Stimulated activated CD4-positive, alpha-beta T cell treated with anti-CD3 and anti-CD28 coated beads, TNF-alpha, amount 100 ng/mL, for 1 hour (primary cell): ENCODE measurements at places on chromosomes 2 and 18.

DNA sequence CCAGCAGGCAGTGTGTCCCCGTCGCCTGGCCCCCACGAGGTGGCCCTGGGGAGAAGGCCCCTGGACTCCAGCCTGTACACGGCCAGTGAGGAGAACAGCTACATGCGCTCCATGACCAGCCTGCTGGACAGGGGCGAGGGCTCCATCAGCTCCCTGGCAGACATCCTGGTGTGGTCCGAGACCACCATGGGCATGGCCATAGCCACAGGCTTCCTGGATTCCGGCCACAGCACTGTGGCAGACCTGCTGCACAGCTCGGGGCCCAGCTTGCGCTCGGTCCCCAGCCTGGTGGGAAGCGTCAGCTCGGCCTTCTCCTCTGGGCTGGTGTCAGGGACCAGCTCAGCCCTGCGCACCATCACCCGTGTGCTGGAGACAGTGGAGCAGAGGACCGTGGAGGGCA is 1.0 kb downstream of the TEX44 start:
- DNase-seq, result no peak

DNA sequence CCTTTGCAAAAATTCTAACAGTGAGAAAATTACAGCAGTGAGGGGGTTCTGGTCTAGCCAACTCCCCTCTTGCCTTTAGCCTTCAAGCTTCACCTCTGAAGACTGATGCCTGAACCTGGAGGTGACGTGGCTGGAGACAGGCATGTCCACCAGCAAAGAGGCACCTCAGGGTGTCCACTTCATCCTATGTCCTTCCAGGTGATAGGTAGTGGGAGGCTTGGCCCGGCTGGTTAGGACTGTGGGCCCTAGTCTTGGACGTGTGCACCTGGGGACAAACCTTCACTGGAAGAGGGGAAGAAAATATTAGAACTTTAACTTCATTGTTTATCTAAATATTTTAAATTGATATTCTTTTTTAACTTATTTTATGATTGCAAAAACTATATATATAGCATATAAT is 35.5 kb upstream of the EDAR start:
- no peak for DNase-seq

DNA sequence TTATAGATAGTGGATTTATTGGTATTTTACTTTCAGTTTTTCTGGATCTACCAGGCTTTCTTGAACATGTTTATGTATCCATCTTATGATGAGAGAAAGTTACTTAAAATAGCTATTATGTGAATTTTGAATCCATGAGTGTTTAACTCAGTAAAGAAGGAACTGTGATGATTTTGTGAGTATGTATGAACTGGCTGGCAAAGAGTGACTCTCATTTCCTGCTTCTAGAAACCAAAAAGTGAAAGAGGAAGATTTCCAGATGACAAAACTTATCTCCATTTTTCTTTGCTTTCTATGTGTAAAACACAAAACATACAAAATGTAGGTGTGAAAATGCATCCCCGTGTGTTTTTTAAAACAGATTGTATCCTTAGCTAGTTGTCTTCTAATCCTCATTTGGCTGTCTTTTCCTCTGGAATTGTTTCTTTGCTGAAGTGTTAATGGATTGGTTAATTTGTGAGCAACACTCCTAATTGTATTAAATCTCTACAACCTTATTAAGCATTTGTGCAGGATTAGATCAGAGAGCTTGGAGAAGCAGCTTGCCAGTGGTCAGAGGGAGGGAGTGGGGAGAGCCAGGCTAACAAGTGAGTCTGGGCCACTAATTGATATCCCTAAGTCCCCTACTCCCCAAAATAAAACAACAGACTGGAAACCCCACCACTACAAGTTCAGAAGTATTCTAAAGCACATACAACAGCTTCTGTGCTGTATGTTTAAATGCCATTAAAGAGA is 23.9 kb downstream of the PTPRM start:
- DNase-seq, result no peak

DNA sequence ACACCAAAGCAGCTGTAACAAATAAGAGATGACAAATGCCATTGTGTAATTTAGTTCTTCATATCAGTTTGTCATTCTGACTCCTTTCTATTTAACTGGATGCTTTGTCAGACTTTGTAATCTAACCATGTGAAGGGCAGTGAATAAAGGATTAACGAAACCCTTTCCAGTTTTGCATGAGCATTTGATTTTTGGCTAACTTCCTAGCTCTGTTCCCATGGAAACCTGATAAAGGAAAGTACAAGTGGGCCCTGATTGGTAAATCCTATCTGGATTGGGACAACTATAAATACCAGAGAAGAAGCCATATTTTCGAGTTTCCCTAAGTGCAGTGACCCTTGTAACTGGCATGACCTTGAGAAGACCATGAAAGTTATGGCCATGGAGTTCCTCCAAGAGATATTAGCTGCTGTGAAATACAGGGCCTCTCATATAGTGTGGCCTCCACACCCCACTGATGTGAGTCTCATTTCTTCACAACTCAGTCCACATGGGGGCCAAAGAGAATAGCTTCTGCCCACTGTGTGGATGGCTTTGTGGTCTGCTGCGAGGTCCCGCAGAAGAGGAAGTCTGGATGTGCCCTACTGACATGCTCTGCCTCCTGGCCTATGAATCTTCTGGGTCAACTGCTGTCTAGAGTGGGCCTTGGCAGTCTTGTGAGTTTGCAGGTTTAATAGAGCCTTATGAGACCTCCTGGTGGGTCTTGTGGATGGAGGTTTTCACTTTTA is 38.2 kb upstream of the CYP1B1 start:
- no peak for DNase-seq

DNA sequence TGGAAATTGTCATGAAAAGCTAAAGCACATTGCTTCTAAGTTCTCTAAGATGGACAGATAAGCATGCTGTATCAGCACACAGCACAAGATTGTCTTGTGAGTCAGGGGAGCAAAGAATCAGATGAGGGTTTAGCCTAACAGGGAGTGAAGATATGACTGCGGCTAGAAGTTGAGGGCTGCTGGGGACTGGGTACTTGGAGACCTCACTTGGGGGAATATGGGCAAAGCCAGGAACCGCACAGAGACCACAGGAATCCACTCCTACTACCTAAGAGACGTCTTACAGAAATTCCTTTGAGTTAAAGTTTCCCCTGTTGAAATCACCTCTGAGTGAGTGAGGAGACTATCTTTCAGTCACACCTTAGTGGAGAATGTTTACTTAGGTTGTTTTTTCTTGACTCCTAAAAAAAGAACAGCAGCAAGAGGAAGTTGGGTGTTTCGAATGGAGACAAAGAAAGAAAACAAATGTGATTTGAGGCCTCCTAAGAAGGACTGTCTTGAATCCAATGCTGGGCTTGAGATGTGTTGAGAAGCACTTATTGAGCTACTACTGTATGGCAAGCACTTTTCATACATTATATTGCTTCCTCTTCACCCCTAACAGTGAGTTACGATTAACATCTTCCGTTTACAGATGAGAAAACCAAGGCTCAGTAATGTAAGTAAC is 100.7 kb downstream of the ANKRD44 start:
- no peak for DNase-seq

DNA sequence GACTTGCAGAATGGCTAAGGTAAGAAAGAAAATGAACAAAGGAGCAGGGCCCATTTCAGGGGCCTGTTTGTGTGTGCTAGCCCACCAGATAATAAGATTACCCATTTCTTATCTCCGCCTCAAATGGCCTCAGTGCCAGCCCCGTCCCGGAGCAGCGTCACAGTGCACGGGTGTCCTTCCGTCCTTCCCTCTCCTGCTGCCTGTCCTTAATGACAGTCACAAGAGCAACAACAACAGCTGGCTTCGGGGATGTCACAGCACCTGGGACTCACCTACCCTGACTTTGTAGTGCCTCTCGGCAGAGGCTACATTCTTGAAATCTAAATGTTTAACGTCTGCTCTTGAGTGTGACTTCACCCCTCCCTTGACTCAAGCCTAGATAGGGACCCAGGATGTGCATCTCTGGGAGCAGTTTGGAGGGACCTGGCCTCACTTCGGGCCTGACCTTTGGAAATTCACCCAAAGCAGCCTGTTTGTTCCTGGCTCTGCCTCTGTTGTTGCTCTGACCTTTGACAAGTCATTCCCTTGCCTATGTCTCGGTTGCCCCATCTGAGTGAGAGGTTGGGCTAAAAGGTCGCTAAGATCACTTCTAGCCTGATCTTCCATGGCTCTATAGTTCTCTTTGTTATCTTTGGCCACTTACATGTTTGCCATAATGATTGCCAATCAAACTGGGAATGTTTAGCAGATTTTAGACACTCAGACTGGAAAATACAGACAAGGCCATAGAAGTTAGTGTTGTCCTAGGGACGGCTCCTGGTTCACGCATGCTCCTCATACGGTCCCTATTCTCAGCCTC is 122.5 kb downstream of the KLHL29 start:
- DNase-seq, result no peak

DNA sequence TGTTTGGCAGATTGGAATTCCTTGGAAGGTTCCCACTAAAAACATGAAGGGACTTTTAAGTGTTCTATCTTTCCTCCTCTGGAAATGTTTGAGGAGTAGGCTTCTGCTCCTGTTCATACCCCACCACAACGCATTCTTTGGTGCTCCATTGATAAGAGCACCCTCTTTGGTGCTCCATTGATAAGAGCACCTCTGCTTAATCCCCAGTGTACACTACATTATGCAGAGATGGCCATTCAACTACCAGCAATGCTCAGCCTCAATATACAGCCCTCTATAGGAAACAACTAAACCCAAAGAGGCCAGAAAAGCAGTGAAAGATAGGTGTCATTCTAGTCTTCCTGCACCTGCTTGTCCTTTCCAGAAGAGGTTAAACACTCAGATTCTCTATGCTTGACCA is 1.8 kb upstream of the CHAC2 start:
- no peak for DNase-seq

DNA sequence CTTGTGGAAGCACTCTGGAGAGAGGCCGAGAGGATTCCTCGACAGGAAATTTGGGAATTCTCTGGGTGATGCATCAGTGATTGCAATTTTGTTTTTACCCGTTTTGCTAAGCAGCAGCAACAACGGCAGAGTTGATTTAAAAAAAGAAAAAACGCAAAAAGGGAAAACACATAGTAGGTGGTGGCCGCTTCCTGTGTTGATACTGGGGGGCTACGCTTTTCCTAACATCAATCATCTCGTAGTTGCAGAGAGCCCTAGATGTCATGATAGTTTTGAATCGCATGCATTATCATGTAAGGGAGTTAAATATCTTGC is 271 bp upstream of the RBM43 start:
- no peak for DNase-seq

DNA sequence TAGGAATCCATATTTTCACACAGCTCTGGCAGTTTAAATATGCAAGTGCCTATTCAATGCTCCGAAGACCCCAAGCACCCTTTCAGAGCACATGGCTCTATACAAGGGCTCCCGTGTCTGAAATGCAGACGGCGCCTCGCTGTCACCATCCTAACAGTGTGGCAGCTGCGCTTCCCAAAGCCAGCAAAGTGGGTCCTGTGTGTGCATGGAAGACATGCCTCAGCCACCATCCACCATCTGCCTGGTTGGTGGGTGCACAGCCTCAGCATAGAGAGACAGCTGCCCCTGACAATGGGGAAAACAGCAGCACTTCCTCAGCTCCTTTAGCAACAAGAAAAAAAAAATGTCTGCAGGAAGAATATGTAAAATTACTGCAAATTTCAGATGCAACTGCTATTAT is 218.1 kb downstream of the SP3 start:
- DNase-seq, result no peak

GRCh38 chr2:85812094-85812735 is 58.4 kb downstream of the ATOH8 start:
- no peak for DNase-seq

GRCh38 chr2:144559681-144560080 is 39.8 kb upstream of the ZEB2 start:
- DNase-seq, result no peak

DNA sequence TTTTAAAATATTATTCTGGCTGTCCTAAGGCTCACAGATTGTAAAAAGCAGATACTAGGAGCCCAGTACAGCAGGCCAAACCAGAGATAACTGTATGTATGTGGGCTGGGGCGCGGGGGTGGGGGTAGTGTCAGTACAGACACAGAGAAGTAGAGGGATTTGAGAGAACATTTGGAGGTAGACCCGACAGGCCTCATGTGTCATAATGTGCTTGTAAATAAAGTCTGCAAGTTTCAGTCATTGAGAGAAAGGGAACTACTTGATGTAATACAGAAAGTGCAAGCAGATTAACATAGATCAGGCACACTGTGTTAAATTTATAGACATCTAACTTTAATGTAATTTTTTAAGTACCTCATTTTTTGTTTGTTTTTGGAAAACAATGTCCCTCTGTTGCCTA is 7.4 kb upstream of the POLI start:
- peak; percentile 42 for DNase-seq

GRCh38 chr2:10433947-10434885 is 13.9 kb downstream of the ODC1 start:
- DNase-seq, result no peak

DNA sequence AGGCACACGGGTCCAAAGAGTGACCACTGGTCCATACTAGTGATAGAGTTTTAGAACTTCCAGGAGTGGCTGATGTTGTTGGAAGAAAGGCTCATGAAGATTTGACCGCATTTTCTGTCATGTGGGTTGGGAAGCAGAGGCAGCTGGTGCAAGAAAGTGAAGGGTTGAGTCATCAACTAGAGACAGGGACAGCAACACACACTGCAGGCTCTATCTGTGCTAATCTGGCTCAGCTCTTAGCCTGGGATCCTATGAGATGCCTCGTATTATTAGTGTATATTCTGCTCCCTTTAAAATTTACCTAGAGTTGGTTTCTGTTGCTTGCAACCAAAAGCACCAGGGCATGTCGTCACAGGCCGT is 2.5 kb upstream of the SH3RF3 start:
- DNase-seq, result no peak

- no peak for DNase-seq
These were observed 103.7 kb downstream of the CTAGE1 start for GRCh38 chr18:22314001-22314400.
